ENCODE measurements at places on chromosomes 2 and 18.

- no peak for DNase-seq
Observed at GRCh38 chr2:5984273-5984655, 292.1 kb downstream of the SOX11 start.

DNA sequence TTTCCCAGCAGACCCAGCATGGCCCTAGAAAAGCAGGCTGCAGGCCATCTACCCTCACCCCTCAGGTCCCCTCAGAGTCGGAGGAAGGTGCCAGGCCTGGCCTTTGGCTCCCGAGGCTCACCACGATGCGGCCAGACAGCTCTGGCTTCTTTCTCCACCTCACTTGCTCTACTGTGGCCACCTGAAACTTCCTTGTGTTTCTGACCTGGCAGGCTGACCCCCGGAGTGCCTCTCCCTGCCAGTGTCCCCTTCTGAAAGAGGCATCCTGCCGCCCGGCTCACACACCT, 375.0 kb upstream of the HS6ST1 start:
- no peak for DNase-seq

DNA sequence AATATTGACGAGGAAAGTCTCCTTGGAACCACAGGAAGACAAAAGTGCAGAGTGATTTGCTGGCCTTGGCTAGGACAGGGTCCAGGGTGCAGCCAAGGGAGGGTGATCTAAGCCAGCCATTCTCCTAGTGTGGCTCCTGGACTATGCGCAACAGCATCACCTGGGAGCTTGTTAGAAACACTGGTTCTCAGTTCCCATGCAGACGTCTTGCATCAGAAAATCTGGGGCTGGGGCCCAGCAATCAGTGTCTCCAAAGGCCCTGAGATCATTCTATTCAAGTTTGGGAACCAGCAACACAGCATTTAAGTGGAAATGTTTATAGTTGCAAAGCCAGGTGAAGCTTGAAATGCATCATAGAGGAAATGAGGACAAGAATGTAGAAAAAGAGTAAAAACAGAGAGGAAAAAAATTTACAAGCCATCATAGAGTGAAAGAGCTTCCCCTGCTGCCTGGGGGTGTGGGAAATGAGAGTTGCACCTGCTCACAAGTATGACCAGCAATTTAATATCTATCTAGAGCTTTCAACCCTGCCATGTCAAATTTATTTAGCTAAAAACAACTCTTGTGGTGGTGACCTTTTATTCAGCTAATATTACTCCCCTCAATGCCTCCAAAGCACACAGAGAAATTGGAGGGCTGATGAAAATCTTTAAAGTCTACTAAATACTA, 54.4 kb upstream of the SEC11C start:
- DNase-seq = no peak

- DNase-seq = no peak
Observed at GRCh38 chr2:232478571-232479340, 8.9 kb downstream of the ECEL1 start.

DNA sequence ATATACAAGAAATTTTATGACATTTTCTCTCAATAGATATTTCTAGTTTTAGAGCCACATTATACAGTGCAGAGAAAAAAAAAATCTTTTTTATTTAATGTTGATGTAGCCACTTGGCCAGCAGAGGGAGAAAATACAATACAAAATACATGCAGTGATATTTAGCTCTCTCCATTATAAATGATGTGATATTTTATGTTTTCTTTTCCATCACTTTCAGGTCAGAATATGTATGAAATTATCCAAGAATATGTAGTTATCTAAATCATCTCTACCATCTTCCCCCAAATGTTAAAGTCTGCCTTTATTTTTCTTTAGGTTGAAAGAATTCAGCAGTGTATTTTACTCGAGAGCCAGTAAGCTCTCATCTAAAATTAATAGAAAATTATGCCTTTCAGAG, 533.6 kb upstream of the FSHR start:
- no peak for DNase-seq

GRCh38 chr2:20643060-20643459, 7.8 kb downstream of the HS1BP3 start:
- DNase-seq = no peak

DNA sequence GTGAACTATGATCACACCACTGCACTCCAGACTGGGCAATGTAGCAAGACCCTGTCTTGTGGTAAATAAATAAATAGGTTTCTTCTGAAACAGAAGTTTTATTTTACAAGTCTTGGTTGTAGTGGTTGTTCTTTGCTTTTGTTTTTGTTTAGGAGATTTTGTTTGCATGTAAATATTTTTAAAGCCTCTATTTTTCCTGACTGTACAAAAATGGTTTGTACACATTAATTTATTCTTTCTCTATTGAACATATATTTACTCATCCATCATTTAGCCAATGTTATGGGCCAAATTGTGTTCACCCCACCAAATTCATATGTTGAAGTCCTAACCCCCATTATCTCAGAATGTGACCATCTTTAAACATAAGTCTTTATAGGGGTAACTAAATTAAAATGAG, 580.1 kb downstream of the EPHA4 start:
- no peak for DNase-seq

GRCh38 chr18:11802158-11802557, 49.1 kb upstream of the CHMP1B start:
- no peak for DNase-seq

DNA sequence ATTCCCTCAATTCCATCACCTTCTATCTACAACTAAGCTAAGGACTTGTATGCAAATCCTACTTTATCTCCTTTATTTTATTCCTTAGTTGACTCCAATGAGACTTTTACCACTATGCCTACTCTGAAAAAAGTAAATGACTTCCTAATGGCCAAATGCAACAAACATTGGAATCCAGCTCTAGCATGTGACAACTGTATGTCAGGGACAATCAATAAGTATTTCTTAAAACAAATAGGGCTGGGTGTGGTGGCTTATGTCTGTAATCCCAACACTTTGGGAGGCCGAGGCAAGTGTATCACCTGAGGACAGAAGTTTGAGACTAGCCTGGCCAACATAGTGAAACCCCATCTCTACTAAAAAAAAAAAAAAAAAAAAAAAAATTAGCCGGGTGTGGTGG, 21.8 kb downstream of the METTL4 start:
- no peak for DNase-seq

GRCh38 chr2:68124321-68124720, 33.4 kb upstream of the PNO1 start:
- no peak for DNase-seq

- no peak for DNase-seq
Observed at GRCh38 chr2:121090088-121090715, 194.8 kb downstream of the TFCP2L1 start.

DNA sequence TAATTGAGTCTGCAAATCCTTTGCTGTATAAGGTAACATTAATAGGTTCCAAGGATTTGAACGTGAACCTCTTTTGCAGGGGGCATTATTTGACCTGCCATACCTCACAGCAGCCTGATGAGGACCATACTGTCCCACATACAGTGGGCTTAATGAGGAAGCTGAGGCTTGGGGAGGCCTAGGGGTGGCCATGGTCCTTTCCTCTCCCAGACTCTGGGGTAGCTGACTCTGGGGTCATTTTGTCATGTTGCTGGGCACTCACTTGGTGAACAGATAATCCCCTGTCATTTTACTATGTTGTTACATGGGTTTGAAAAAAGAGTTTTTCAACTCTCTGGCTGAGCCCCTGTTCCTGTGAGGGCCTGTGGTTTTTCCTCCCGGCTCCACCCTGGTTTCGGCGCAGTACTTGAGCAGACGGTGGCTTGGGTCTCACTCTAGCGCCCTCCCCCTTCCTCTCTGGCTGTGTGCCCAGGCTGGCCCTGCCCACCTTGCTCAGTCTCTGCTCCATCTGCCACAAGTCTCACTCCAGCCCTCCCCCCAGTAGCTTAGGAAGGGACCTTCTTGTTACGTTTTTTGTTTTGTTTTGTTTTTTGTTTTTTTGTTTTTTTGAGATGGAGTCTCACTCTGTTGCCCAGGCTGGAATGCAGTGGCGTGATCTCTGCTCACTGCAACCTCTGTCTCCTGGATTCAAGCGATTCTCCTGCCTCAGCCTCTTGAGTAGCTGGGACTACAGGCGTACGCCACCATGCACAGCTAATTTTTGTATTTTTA, 21.0 kb downstream of the INPP4A start:
- DNase-seq = peak; percentile 70

DNA sequence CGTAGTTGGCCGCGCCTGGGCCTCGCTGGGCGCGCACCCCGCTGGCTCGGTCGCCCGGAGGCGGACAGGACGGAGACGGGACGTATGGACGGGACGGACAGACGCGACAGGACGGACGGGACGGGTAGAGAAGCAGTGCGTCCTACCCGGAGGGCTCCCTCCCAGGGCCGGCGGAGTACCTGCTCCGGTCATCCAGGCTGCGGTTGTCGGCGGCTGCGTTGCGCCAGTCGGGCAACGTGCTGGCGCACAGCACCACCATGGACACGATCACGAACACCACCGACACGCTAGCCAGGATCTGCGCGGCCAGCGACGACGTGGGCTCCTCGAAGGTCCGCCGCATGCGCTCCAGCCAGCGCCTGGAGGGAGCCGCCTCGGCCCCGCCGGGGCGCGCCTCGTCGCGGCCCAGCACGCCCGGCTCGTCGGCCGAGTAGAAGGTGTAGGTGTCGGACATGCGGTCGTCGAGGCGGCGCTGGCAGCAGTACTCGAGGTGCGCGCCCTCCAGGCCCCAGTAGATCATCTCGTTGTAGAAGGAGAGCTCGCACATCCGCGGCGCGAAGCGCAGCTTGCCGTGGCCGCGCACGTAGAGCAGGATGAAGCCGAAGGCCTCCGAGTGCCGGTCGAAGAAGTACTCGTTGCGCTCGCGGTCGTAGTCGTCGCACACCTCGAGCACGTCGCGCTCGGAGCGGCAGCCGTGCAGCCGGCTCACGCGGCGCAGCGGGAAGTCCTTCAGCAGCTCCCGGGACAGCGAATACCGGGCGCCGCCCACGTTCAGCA, 903 bp downstream of the KCNG3 start:
- DNase-seq = peak; percentile 37

GRCh38 chr18:80132180-80132812, 23.2 kb downstream of the ADNP2 start:
- DNase-seq = no peak

DNA sequence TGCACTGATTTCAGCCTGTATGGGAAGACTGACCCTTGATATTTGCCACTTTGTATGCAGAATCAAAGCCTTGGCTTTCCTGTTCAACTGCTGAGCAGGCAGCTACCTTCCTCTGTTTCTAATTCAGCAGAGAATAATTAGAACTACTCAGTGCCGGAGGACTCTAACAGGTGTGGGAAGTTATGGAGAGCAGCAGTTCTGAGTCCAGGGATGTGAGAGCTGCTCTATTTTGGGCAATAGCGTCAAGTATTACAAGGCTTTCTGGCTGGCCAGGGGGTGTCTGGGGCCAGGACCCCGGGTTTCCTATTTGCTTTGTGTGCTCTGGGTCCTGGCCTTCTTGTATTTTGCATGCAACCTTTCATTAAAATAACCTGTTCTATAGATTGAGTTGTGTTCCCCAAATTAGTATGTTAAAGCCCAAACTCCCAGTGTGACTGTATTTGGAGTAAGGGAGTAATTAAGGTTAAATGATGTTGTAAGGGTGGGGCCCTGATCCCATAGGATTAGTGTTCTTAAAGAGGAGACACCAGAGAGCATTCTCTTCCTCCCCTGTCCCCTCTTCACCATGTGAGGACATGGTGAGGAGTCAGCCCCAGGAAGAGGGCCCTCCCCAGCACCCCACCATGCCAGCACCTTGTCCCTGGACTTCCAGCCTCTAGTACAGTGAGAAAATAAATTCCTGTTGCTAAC, 5.6 kb upstream of the NTSR2 start:
- DNase-seq = no peak

DNA sequence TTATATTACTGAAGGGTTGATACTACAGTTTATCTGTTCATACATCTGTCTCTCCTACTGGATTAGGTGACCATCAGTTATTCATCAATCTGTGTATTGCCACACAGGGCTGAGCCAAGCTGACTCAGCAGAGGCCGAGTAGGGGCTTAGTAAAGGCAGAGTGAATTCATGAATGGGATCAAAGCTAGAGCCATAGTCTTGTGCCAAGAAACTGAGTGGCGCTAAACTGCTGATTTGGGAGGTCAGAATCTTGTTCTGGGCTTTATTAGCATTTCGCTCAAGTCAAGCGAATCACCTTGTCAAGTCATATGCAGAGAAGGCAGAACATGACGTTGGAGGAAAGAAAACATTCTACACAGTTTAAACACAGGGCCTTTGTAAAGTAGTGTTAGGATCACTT, 34.1 kb downstream of the SOCS6 start:
- DNase-seq = no peak

GRCh38 chr2:176931588-176932563, 280.7 kb upstream of the HNRNPA3 start:
- no peak for DNase-seq

- peak; percentile 76 for DNase-seq
Observed at GRCh38 chr2:191166111-191166755, 15.4 kb upstream of the STAT4 start.

GRCh38 chr2:3929374-3929773, 226.0 kb downstream of the DCDC2C start:
- no peak for DNase-seq

GRCh38 chr2:161766334-161766733, 142.1 kb downstream of the SLC4A10 start:
- peak; percentile 37 for DNase-seq

GRCh38 chr2:236631281-236631855, 61.7 kb downstream of the ACKR3 start:
- DNase-seq = no peak

GRCh38 chr2:96832408-96832753, 11.4 kb downstream of the ANKRD23 start:
- no peak for DNase-seq

DNA sequence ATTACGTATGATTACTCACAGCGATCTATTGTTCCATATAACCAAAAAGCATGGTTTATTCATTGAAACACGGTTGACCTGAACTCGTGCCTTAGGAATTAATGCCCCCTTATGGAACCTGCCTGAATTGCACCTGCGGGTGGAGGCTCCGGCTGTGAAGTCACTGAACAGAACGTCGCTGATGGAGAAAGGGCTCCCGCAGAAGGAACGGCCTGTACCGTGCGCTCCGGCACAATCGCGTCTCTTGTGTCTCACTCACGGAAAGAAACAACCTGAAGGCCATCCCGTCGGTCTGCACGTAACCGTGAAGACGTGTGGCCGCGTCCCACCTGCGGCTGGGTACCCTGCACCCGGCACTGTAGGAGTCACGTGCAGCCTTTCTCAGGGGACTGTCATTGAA, 133.1 kb downstream of the NFATC1 start:
- DNase-seq = peak; percentile 44

GRCh38 chr2:159850789-159851188, 52.8 kb upstream of the CD302 start:
- no peak for DNase-seq

DNA sequence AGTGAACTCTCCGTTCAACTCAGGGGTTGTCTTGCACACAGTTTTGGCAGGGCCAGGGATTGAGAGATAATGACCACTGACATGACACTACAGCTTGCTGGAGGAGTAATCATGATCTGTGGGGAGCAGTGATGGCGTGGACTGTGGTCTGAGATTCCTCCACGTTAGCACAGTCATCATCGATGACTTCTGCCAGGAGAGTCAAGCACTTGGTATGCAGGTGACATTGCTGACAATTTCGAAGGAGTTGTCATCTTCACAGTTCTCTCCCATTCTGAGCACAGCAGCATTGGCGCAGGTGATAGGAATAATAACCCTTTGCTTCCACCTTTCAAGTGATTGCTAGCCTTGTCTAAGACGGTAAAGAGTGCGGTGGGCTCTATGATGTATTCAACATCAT, 79.8 kb downstream of the SGPP2 start:
- DNase-seq = no peak

GRCh38 chr2:115649731-115650130, 1207.3 kb downstream of the DPP10 start:
- DNase-seq = no peak

- DNase-seq = no peak
Observed at GRCh38 chr2:134458950-134459349, 205.1 kb downstream of the MGAT5 start.

GRCh38 chr2:71130905-71131244, 441 bp downstream of the MPHOSPH10 start:
- no peak for DNase-seq
